ENCODE measurements at places on chromosomes 1 and 21. TPM values are rescaled to one million over a fixed set of nuclear protein-coding genes. Genes with fewer than 3 reads are reported as not detected.

PRAMEF7 gene
- total RNA-seq: not detected

DNA sequence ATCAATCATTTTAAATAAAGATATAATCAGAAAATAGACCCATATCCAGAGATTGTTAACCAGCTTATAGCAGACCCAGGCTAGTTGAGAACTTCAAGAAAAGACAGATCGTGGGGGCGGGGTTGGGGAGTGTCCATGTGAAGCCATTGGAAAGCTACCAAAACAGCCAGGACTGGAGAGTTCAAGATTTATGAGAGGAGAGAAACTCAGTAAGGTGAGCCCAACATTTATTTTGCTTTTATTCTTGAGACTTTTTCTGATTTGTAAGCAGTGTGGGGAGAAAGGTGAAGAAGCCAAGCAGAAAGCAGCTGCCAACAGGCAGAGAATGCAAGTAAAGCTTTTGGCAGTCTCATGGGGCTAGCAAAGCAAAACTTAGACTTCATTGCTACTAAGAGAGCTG, 179.9 kb downstream of the VPS13D start:
- no peak for DNase-seq

NLRP3 gene
- 1.3 TPM for total RNA-seq

- no peak for DNase-seq
Observed at GRCh38 chr1:63626222-63626621, 33.0 kb downstream of the PGM1 start.

LHX4 gene
- not detected for total RNA-seq
